ENCODE measurements at places on chromosomes 11 and 22.

DNA sequence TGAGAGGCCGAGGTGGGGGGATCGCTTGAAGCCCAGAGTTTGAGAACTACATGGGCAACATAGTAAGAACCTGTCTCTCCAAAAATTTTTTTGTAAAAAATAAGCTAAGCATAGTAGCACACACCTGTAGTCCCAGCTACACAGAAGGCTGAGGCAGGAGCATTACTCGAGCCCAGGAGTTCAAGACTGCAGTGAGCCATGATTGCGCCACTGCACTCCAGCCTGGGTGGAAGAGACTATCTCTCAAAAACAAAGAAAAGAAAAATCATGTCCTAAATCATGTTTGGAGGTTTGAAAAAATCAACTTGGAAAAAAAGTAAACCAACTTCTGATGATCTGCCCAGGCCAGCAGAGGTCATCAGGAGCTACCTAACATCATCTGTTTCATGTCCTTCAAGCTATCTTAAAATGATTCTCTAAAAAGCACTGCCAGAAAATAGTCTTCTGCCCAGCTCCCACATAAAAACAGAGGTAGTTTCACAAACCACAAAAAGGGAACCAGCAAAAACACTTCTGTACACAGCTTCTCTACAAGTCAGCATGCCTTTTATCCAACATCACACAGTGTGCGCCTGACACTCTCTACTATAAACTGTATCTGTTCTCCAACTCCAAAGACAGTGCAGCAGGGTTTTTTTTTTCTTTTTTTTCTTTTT is 165.0 kb downstream of the SOX6 start:
- DNase-seq, result peak; percentile 15

GRCh38 chr11:35358391-35358790 is 61.0 kb downstream of the SLC1A2 start:
- DNase-seq, result no peak

GRCh38 chr11:57680552-57680874 is 12.6 kb downstream of the ZDHHC5 start:
- no peak for DNase-seq

DNA sequence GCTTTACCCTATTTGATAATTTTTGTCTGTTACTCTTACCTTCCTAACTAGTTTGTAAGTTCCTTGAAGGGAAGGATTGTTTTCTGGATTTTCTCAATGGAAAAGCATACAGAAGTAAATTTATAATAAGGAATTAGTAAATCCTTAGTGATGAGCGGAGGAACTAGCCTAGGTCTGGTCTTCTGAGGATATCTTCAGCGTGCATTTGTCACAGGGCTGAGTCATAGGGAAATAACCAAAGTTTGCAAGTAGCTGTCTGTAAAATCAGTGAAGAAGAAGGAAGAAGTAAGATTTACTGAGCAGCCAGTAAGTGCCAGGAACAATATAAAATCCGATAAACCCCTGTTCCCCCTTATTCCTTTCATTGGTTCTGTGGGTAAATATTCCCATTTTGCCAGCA is 162.7 kb upstream of the SORL1-AS1 start:
- no peak for DNase-seq

DNA sequence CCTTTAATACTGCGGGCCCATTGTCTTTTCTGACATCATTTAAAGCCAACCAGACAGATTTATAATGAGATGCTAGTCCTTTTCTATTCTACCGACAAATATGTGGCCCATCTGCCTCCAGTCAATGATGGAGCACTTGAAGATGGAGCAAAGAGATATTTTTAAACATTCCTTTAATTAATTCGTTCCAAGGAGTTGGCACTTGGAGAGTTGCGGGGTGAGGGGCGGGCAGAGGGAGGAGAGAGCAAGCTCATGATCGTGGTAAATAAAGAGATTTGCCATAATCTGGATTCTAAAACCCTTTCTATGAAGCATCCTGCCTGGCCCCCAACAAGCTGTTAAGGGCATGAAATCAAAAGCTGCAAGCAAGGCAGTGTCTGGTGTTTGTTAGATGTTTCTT is 5.0 kb downstream of the SLC1A2 start:
- no peak for DNase-seq

- no peak for DNase-seq
Observed at GRCh38 chr22:44638971-44639760, 62.8 kb upstream of the PRR5 start.

DNA sequence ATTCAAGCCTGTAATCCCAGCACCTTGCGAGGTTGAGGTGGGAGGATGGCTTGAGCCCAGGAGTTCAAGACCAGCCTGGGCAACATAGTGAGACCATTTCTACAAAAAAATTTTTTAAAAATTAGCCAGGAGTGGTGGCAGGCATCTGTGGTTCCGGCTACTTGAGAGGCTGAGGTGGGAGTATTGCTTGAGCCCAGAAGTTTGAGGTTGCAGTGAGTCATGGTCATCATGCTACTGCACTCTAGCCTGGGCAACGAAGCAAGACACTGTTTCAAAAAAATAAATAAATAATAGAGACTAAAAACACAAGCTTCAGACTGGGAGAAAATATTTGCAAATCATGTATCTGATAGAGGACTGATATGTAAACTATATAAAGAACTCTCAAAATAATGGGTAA is 33.2 kb downstream of the BTBD10 start:
- DNase-seq, result no peak

DNA sequence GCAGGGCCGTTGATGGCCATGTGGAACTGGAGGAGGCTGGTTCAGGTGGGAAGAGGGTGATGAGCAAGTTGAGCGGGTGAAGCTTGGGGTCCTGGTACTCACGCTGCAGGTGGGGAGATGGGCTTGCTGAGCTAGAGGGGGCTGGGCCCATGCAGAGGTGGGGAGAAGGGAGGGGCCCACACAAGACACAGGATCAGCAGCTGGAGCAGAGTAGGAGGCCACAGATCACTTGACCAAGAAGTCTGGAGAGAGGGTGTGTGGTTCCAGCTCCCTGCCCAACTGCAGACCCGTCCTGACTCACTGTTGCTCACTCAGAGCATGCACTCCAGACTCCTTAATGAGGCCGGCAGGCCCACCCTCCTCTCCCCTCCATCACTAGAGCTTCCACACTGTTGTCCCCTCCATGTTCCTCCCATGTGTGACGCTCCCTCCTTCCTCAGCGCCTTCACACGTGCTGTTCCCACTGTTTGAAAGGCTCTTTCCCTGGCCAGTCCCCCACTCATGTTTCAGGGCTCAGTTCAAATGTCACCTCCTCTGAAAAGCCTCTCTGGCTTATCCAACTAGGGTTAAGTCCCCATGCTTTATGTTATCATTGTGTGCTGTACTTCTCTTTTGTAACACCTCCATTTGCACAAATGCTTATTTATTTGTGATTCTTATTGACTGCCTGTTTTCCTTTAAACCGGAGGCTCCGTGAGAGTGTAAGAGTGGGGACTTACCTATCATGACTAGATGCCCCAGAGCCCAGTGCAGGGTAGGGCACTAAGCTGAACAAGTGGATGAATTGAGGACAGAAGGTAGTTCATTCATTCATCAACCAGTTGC is 2.3 kb downstream of the CCDC86 start:
- DNase-seq, result no peak

DNA sequence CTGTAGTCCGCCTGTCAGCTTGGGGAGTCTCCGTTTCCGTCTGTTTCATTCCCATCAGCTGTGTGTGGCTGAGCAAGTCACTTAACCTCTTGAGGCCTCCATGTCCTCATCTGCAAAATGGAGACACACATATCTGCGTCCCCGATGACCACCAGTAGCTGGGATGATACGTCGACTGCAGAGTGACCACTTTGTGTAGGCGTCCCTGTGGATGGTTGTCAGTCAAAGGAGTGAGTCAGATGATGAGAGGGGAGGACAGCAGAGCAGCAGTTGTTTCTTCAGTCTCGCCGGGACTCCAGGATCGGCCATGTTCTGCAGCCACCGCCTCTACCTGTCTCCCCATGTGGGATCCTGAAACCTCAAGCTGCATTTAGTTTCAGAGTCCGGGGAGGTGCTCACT is 19.9 kb downstream of the MGAT3 start:
- no peak for DNase-seq

DNA sequence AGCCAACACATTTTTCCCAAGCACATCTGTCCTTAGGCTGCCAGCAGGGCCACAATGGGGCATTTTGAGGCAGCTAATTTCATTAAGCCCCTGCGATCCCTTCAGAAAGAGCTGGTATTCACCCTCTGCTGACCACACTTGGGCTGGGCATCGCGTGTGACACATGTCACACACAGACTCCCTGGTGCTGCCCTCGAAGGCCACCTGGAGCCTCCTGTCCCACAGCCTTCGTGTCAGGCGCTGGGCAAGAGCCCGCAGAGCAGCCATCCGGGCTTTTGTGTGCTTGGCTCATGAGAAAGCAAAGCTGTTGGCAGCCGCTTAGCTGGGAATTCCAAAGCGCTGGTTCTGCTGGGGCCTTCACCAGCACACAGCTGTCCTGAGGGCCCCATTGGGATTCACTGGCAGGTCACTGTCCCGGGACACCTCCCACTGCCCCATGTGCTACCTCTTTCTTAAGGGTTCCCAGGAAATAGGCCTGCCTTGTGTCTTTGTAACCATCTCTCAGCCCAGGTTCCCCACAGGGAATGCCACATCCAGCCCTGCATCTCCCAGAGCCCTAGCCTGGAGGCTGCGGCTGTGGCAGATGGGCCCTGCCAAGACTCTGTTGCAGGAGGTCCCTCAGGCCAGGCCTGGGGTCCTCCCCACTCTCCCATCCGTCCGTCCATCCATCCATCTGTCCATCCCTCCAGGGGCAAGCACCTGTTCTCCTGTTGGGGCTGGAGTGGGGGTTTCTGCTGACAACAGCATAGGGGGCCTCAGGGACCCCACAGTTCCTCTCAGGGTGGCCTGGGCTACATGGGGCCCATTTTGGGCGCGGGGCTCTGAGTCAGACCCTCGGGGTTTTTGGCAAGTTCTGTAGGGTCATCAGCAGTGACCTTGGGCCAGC is 4.9 kb downstream of the CLDN5 start:
- no peak for DNase-seq

GRCh38 chr22:46001046-46001425 is 24.1 kb upstream of the WNT7B start:
- no peak for DNase-seq

DNA sequence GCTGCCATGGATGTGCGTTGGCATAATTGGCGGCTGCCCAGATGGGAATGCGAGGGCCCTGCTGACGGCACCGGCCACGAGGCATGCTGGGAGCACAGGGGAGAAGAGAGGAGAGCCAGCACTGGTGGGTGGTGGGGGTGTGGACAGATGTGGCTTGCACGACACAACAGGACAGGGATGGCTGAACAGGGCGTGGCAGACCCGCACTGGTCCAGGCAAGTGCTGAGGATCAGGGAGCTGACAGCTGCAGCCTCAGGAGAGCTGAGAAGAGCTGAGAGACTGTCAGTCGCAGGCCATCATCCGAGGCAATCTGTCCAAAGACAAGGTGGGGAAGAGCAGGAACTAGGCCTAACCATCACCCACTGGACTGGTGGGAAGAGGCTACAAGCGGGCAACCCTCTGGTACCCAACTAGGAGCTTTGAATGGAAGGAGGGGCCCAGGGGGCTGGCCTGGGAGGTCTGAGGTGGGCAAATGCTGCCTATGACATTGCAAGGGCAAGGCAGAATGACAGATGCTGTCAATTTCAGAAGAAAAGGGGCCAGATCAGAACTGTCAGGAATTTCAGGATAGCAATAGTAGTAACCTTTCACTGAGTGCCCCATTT is 2.4 kb downstream of the GNB1L start:
- DNase-seq, result no peak

DNA sequence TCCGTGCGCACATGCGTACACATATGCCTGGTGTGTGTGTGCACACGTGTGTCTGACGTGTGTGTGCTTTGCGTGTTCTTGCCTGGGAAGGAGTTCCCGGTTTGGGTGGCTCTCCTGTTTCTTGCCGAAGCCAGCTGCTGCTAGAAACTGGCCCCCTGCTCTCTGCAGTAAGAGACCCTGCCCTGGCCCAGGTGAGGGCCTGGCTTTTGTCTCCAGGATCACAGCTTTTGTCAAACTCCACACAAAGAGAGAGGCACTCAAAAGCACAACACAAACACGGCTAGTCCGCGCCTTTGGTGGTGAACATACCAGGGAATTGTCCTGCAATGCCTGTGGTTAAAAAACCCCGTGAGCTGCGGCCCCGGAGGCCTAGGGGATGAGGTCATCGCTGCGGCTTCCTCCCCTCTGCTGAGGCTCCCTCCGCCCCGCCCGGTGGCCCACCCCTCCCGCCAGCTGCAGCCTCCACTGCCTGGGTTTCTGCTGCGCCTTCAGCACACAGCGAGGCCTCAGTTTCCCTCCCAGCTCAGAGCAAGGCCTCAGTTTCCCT is 88.9 kb downstream of the KCNQ1 start:
- peak; percentile 61 for DNase-seq

DNA sequence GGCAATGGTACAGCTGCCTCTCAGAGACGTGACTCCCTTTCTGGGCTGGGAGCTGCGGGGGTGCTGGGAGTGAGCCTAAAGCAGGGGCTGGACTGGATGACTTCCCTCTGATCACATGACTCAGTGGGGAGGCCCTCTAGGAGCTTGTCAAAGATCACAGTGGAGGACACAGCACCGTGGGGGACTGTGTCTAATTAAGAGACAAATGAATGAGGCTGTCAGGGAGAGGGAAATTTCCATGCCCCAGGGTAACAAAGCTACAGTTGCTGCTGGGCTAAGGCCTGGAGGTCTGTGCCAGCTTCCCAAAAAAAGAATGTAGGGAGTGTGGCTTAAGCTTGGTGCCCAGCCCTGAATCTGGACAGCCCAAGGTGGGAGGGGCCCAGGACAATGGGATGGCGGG is 262.8 kb upstream of the PLET1 start:
- DNase-seq, result no peak

GRCh38 chr11:69312453-69313404 is 18.8 kb downstream of the MYEOV start:
- DNase-seq, result no peak

DNA sequence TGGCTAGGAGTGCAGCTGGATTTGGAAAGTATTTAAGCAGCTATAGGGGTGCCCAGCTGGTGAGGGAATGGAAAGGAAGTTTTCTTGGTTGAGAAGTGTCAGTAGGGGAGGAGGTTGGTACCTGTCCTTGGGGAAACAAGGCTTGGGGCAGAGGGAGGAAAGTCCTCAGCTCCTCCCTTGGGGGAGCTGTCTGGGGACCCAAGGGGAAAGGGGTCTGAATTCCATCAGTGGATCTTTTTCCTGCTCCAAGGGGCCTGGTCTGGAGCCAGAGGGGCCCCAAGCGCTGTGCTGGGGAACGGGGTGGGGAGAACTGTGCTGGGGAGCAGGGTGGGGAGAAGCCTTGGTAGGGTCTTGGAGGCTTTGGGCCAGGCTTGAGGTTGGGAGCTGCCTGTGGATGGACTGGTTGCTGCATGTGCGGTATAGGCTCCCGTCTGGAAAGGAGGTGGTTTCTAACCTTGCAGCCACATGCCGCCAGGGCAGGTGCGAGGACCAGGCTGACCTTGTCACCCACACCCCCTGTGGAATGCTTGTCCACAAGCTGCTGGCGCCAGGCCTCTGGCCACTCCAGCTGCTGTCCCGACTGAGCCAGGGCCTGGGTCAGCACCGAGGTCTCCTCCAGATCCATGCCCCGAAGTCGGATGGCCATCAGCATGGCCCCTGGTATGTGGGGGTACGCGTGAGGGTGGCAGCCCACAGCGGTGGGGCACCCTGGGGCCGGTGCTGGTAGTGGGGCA is 963 bp downstream of the TYMP start:
- DNase-seq, result no peak

Measured in HL-60 (cell line).